ENCODE measurements at places on chromosomes 7 and 10.

- DNase-seq: no peak
Measured at GRCh38 chr10:60385399-60385738, 4.3 kb downstream of the ANK3 start.

GRCh38 chr7:36278620-36279172, 111.0 kb upstream of the ANLN start:
- DNase-seq: no peak

GRCh38 chr7:66078067-66078466, 2.4 kb downstream of the ASL start:
- no peak for DNase-seq

- no peak for DNase-seq
Measured at GRCh38 chr10:131436458-131436857, 124.9 kb upstream of the TCERG1L start.

DNA sequence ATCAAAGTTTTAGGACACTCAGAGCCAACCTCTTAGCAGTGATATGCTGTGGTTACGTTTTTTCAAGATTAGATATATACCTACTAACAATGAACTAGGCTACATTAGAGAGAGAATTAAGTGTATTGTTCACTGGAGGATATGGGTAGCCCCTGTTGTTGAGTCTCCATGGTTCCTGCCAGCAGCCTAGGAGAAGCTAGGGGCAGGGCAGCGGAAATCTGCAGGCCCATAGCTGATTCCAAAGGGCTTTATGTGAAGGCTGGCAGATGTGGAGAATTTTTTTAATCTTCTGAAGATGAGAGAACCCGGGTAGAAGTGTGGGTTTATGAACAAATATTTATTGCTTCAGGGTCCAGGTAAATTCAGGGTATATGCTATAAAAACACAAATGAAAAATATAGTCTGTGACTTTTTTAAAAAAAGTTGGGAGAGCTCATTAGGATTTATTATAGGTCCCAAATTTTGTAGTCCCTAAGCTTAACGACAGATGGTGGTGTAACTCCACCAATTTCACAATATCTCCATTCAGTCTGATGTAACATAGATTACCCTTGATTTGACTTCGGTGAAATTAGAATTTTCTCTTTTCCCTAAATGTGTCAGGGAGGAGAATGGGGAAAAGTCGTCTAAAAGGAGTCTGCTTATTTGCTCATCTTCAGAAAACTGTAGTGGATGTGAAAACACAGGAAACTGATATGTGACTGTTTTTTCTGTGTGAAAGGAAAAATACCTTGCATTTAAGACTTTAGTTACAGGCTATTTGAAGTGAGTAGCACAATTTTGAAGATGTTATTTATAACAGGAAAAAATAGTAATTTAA, 163.0 kb upstream of the PPP1R3A start:
- no peak for DNase-seq

- DNase-seq: no peak
Measured at GRCh38 chr7:123305840-123306375, 106.1 kb upstream of the SLC13A1 start.

DNA sequence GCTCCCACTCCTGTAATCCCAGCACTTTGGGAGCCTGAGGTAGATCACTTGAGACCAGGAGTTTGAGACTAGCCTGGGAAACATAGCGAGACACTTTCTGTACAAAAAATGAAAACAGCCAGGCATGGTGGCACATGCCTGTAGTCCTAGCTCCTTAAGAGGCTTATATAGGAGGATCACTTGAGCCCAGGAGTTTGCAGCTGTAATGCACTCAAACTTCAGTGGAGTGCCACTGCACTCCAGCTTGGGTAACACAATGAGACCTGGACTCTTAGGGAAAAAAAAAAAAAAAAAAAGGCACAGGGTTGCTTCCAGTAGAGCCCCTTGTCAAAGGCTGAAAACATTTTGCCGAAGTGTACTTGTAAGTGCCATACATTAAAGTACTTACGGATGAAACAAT, 195.3 kb downstream of the PHTF2 start:
- DNase-seq: no peak

DNA sequence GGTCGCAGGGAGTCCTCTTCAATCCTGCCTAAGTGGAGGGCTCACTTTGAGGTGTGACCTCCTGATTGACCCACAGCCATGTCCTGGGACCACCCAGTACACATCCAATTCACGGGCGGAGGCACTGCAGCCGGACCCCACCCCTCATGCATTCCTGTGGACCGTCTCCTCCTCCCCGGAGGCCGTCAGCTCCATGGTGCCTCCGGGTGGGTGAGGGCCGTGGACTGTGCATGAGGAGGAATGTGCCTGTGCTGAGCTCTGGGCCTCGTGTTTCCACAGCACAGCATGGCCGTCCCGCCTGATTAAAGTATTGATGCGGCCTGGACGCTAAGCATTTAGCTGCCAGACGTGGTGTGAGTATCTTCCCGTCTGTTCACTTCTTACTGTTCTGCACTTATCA, 52.8 kb downstream of the CFAP46 start:
- no peak for DNase-seq

GRCh38 chr10:124183617-124184016, 90.2 kb upstream of the CHST15 start:
- no peak for DNase-seq

GRCh38 chr10:129042776-129043595, 424.1 kb upstream of the MGMT start:
- DNase-seq: no peak

DNA sequence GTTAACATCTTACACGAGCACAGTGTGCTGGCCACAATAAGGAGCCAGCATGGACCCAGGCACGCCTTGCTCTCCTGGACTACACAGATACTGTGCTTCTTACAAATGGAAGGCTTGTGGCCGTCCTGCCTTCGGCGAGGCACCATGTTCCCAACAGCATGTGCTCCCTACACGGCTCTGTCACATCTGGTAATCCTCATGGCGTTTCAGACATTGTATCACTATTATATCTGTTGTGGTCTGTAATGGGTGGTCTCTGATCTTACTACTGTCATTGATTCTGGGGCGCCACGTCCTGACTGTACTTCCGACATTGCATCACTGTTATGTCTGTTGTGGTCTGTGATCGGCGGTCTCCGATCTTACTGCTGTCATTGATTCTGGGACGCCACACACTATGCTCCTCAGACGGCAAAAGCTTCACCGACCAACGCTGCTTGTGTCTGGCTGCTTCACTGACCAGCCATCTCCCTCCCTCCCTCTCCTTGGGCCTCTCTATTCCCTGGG, 195.4 kb downstream of the MAD1L1 start:
- no peak for DNase-seq

GRCh38 chr7:22156205-22156604, 200.7 kb downstream of the RAPGEF5 start:
- DNase-seq: peak; percentile 57

DNA sequence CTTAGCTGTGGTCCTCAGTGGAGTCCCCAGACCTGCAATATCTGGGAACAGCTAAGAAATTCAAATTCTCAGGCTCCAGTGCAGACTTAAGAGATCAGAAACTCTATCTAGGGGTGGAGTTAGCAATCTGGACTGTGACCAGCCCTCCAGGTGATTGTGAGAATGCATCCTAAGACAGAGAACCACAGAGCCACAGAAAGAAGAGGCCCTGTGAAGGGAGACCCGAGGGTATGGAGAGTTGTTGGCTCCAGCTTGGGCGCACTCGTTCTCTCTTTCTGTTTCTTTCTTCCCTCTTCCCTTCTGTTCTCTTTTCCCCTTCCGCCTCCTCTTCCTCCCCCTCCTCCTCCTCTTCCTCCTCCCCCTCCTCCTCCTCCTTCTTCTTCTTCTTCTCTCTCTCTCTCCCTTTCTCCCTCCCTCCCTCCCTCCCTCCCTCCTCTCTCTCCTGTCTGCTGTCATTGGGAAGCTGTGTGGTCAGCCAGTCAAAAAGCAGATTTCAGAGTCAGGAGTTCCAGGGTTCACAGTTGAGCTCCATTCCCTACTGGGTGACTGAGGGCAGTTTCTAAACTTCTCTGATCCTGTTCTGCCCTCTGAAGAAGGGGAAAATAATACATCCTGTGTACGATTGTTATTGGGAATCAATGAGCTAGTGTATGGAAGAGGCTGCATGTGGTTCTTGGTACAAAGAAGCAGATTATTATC, 62.1 kb upstream of the STEAP1B start:
- no peak for DNase-seq

- no peak for DNase-seq
Measured at GRCh38 chr7:86094166-86094669, 549.5 kb upstream of the GRM3 start.

DNA sequence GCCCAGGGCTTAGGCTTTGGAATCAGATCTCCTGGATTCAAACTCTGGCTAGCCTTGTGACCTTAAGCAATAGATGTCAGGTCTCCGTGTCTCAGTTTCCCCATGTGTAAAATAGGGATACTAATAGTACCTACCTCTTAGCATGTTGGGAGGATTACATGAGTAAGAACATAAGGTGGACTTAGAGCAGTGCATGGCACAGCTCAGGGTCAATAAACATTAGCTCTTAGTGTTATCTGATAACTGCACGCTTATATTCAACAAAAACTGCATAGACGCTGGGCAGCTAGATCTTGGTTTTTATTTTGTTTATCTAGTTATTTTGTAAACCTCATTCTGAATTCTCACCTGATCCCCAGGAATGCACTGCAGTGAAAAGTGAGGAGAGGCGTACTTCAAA, 17.2 kb downstream of the TBXAS1 start:
- no peak for DNase-seq

DNA sequence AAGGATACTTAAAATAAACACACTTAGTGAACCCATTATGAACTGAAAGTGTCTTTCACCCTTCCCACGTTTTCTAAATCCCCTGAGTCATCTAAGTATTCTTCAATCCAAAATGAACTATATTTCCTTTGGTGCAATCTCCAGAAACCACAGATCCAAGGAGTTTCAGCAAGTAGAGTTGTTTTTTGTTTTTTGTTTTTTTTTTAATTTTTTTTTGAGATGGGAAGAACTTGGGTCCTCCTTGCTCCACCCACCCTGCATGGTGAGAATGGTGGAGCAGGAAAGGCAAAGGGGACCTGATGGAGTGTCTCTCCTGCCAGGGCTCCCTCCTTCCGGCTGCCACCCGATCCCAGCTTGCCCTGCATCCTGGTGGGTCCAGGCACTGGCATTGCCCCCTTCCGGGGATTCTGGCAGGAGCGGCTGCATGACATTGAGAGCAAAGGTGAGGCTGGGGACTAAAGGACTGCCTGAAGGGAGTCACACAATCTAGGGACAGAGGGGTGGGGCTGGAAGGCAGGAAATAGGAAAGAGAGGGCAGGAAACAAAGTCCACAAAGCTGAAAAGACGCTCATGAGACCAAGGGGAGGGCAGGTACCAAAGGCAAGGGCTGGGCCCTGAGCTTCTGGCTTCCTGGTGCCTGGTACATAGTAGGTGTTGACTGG, 12.1 kb downstream of the ATG9B start:
- DNase-seq: no peak

GRCh38 chr10:101354328-101355071, 535 bp downstream of the BTRC start:
- DNase-seq: peak; percentile 9

DNA sequence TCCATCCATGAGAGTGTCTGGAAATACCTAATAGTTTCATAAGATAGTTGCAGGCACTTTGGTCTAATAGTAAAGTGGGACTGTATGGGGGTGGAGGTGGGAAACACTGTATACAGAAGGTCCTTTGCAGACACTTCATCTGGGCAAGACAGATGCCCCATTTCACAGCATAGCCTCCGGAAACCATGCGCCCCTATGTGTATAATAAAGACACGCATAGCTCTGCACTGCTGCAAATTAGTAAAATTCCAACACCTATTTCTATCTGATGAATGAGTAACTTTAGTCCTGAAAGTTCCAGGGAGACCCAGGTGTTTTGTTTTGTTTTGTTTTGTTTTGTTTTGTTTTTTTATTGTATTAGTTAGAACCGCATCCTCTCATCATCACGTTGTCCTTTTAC, 187.1 kb downstream of the CREB5 start:
- DNase-seq: no peak

DNA sequence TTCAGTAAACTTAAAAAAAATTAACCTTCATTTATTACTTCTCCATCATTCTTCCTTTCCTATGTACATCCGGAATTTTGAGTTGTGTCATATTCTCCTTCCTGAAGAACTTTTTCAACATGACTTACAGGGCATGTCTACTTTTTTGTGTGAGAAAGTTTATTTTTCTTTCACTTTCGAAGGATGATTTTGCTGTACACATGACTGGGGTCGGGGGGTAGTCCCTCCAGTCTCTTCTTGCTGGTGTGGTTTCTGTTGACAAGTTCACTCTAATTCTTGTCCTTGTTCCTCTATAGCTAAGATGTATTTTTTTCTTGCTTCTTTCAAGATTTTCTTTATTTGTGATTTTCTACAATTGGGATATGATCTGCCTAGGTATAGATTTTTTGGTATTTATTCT, 55.8 kb downstream of the INPP5A start:
- no peak for DNase-seq

DNA sequence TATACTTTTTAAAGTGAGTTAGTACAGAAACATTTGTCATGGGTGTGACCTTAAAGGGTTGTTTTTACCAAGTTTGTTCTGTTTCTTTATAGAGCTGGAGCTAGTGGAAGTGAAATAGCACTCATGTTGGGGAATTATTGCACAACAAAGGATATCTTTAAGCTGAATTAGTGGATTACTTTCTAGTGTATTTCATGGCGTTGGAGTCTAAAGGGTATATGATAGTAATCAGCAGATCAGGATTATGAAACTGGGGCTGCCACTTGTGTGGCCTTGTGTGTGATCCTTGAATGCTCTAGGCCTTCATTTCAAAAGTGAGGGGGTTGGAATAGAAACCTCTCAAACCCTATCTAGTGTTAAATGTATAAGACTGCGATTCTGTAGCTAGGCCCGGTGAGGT, 123.6 kb downstream of the LYZL1 start:
- no peak for DNase-seq

- DNase-seq: no peak
Measured at GRCh38 chr7:137664846-137665245, 181.9 kb downstream of the DGKI start.

DNA sequence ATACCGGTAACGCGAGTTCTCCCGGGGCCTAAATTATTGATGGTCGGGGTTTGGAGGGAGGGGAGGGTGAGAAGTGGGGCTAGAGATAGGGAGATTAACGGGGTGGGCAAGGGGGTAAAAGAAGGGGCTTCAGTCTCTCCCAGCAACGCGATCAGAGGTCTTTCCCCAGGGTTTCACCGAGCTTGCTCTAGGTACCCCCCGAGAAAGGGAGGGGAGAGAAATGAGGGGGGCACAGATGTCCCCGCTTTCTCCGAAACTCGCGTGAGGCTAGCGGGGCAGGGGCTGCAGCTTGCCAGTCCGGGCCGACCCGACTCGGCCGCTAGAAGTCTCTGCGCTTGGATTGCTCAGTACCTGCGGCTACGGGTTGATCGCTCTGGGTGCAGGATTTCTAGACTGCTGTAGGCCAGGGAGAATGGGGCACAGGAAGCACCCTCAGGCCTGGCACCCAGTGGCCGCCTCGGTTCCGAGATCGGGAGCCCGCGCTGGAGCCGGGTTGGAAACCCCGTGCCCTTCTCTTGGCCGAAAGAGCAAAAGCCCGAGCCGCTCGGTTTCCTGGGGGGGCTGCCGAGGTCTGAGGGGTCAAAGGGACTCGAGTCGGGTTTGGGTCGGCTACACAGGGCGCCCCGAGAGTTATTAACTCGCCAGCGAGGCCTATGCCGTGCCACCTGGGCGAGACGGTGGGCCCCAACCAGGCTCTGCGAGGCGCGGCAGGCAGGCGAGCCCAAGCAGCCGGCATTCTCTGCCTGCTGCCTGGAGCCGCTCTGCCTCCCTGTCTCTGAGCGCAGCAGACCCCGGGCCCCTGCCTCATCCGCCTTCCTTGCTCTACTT, 3.1 kb downstream of the PAX2 start:
- no peak for DNase-seq

Data from smooth muscle cell of the brain vasculature (primary cell).